Stimulated activated CD8-positive, alpha-beta memory T cell treated with anti-CD3 and anti-CD28 coated beads, Interleukin-15, amount 100 ng/mL, for 1 hour (primary cell): ENCODE measurements at places on chromosomes 7 and 10.

- no peak for DNase-seq
Observed at GRCh38 chr7:13986208-13986607, 3.3 kb downstream of the ETV1 start.

DNA sequence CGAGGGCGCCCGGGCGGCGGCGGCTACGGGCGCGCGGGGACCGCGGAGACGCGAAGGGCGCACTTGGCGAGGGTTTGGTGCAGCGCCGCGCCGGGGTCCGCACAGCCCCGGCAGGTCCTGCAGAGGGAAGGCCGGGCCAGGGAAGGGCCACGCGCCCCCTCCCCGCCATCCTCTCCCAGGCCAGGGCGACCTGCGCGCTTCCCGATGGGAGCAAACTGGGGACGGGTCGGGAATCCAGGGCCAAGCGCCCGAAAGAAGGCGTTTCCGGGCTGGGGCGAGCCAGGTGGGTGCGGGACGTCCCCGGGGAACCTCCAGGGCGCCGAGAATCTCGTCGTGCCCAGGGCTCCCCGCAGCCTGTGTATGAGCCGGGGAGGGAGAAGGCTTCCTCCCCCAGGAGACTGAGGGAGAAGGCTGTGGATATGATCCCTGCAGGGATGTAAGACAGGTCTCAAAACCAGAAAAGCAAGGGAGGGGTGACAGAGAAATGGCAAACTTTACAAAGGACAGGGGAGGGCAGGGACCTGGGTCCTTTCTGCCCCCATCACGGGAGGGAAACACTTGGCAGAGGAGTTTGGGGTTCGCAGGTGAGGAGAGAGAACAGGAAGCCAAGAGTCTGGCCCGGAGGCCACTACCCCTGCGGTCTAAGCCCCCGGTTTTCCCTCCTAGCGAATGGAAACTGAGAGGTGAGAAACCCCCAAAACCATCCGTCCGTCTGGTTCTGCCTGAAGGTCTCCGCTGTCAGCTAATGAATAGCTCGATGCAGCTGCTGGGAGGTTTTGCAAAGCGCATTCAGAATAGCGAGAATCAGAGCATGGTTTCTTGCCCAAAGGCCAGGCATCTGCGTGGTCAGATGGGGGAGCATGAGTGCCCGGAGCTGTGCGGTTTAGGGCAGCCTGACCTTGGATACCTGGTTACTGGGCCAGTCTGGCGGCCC lies 674 bp downstream of the AMZ1 start:
- DNase-seq: no peak

DNA sequence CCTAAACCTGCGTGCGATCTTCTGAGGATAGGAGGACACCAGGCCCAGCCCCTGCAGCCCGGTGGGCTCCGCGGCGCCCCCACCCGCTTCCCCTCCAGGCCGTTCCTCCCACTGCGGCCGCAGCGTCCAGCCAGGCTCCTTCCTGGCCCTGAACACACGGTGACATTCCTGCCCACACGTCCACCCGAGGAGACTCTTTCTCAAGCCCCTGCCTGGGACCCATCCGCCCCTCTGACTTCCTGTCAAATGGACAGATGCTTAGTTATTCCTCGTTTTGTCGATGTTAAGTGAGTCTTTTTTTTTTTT lies 32.4 kb upstream of the RNF32 start:
- DNase-seq: no peak

DNA sequence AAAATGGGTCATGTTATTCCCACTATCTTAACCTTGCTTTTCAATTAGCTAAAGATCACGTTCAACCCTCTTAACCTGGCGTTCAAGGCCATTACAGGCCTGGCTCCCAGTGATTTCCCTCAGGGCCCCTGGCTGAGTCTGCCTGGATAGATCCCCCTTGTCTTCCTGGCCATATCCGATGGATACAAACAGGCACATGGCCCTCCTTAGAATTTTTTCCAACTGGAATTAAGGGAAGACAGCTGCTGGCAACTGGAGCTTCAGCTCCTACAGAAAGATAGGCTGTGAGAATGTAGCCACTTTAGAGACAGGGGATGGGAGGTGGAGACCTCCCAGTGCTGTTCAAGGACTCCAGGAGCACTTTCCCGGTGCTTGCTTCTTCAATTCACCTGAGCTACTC lies 63.1 kb upstream of the ITGA8 start:
- no peak for DNase-seq

GRCh38 chr7:100065452-100066186 lies 15.9 kb downstream of the ZNF3 start:
- no peak for DNase-seq

DNA sequence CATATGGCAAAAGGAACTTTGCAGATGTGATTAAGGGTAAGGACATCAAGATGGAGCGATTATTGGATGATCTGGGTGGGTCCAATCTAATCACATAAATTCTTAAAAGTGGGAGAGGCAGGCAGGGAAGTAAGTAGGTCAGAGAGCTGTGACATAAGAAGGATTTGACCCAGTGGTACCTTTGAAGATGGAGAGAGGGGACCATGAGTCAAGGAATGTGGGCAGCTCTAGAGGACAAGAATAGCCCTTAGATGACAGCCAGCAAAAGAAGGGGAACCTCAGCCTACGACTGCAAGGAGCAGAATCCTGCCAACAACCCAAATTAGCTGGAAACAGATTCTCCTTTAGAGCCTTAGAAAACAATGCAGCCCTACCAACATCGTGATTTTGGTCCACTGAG lies 34.5 kb downstream of the LAMB1 start:
- no peak for DNase-seq

DNA sequence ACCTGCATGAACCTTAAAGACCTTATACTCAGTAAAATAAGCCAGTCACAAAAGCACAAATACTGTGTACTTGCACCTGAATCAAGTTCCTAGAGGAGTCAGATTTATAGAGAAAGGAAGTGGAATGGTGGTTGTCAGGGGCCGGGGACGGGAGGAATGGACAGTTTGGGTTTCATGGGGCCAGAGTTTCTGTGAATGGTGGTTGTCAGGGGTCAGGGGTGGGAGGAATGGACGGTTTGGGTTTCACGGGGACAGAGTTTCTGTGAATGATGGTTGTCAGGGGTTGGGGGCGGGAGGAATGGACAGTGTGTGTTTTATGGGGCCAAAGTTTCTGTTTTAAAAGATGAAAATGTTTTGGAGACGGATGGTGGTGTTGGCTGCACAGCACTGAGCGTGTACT lies 260.0 kb upstream of the MKI67 start:
- DNase-seq: no peak

GRCh38 chr7:84040355-84040754 lies 154.2 kb downstream of the SEMA3A start:
- DNase-seq: no peak

- no peak for DNase-seq
Observed at GRCh38 chr10:95850791-95851190, 57.0 kb upstream of the CC2D2B start.

- no peak for DNase-seq
Observed at GRCh38 chr7:93926800-93927199, 5.3 kb downstream of the GNG11 start.

DNA sequence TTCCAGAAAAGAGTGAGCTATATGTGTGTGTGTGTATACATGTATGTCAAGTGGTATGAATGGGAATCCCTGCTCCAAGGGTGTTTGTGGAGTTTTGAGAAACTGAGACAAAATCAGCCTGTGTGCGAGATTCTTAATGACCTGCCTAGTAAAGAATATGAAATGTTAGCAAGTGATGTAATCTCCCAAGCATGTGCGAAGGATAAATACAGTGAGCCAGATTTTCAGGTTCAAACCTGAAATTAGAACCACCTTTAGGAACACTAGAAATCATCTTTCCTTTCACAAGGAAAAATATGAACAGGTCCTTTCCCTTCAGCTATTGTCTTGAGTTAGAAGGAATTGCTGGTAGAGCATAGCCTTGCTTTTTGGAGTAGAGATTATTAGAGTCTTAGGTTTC lies 457.6 kb downstream of the LRMDA start:
- no peak for DNase-seq

DNA sequence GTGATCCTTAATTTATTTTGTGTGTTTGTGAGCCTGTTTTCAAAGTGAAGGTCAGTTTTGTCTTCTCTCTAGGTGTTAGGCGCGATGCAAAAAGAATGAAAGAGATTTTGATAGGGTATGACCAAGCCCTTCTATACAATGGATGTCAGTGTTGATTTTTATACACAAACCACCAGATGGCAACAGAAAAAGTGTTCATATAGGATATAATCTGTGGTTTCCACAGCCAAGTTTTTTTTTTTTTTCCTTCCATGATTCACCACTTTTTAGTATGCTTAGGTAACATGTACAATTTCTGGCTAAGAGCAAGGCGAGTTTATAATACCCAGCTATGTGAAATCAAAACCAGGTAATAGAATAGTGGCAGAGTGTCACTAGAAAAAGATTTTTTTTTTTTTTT lies 8.1 kb downstream of the SDK1 start:
- no peak for DNase-seq
